ENCODE measurements at places on chromosomes 6 and 20.

DNA sequence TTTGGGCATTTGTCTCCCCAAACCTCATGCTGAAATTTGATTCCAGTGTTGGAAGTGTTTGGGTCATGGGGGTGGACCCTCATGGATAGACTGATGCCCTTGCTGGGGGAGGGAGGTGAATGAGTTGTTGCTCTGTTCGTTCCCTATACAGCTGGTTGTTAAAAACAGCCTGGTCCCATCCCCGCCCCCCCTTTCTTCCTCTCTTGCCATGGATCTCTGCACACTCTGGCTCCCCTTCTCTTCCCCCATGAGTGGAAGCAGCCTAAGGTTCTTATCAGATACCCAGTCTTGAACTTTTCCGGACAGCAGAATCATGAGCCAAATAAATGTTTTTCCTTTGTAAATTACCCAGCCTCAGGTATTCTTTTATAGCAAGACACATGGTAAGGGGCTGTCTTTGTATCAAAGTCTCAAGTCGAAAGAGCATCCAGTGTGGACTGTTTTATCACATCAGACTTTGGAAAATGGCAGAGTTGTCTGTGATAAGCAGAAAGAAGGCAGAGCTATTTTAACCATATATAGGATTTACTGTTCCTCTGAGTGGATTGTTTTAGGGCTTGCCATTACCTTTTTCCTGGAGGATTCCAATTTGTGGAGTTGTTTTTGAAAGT lies 31.2 kb downstream of the SLC9A8 start:
- DNase-seq, result no peak

- DNase-seq, result no peak
Measured at GRCh38 chr6:43833223-43833995, 63.4 kb downstream of the VEGFA start.

GRCh38 chr6:33995309-33996119 lies 150.4 kb downstream of the GRM4 start:
- DNase-seq, result no peak

GRCh38 chr6:160428069-160428430 lies 79.9 kb downstream of the SLC22A3 start:
- DNase-seq, result no peak

DNA sequence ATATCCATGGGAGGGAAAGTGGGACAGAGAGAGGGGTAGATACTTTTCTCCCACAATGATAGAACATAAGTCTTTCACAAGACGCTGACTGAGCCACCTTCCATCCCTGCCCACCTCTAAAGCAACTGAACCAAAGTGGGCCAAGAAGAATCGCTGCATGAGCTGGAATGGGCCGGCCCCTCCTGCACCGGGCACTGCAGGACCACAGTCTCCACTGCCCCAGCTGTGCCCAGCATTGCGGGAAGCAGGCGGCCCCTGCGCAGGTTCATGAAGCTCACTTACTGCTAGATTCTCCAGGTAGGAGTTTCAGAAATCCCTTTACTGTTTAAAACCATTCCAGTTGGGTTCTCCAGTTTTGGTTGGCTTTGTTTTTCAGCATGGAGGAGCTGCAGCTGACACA lies 32.0 kb upstream of the CST7 start:
- DNase-seq, result no peak

Measured in stimulated activated CD8-positive, alpha-beta memory T cell treated with anti-CD3 and anti-CD28 coated beads, Interleukin-2, amount 100 ng/mL, for 1 hour (primary cell).